Central memory CD4-positive, alpha-beta T cell (primary cell): ENCODE measurements at places on chromosomes 4 and X.

- no peak for DNase-seq
These were observed 85.5 kb downstream of the USP46 start for GRCh38 chr4:52573551-52573950.

DNA sequence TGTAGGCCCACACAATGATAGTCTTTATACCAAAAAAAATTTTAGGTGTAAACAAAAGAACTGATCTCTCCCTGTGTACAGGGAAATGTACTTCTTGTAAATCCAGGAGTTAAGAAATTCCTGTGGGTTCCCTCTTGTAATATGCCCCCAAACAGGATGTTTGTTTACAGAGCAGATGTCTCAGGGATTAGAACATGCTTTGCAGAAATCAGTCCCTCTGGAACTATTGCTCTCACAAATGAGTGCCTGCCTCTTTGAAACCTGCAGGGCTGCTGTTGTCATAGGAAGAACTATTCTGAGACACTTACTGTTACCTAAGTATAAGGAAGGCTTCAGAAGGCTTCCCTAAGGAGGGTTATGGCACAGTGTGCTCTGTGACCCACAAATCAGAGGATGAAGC lies 35.6 kb downstream of the PAK3 start:
- no peak for DNase-seq

GRCh38 chr4:23266401-23266800 lies 573.7 kb downstream of the GBA3 start:
- DNase-seq, result no peak

DNA sequence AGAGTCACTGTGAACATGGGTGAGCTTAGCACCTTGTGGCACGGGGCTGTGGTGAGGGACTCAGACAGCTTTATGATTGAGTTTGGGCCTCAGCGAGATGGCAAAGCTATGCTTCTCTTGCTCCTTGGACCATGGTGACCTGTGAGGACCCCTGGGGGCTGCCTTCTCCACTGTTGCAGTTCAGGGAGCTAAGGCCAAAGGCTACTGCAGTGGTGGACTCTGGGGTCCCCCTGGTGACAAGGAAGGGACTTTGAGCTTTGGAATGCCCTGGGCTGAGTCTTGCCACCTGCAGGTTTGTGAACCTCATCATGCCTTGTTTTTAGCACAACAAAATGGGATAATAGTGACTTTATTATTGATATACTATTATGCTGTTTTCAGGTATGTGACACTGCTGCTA lies 36.5 kb downstream of the TBL1X start:
- no peak for DNase-seq

DNA sequence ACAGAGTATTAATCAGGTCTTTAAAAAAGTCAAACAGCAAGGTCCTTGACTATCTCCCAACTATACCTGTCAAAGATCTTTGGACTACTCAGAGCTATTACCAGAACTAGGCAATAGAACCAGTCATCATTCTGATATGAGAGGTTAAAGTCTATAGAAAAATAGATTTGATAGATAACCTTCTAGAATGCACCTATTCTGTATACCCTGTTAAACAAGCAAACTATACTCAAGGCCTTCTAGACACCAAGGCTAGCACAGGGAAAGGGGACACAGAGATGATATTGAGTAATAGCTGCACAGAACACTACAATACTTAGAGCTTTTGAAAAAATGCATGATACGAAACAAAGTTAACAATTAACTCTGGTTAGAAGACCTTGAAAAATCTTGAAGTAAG lies 149.5 kb downstream of the NR3C2 start:
- no peak for DNase-seq

DNA sequence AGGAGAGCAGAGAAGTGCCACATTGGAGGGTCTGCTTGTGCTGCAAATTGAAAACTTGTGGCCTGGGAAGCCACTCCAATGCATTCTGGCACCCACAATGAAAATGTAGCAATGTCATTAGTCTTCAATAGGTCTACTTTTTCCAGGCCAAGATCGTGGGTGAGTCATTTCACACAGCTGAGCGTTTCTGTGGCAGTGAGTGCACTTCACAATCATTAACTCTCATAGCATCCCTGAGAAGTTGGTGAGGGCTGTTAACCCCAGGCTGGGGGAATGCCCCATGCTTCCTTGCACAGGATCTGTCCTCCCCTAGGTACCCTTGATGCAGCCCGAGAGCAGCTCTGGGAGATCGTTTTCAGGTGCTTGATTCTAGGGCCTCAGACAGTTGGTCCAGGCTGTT lies 196.8 kb upstream of the ATP6AP2 start:
- DNase-seq, result no peak

DNA sequence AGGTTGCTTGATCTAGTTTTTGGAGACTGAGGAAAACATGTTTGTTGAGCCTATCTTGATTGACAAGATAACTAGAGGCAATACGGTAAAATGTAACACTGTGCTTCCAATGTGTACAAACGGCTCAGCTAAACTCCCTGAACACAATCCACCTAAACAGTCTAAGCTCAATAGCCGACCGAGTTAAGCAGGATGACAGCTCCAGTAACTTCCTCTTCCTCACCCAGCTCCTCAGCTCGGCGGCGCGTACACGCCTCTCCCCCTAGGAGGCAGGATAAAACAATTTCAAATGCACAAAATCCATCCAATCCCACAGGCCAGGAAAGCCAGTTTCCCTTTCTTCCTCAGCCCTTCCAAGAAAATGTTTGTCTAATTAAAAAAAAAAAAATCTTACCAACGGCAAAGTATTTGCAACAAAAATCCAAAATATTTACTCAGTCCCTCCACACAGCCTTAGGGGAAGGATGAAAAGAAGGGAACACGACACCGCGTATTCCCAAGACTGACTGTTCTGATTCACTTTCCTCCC lies 1.0 kb downstream of the CNOT6L start:
- DNase-seq, result peak; percentile 45

- DNase-seq, result no peak
These were observed 248.3 kb downstream of the DHRSX start for GRCh38 chrX:2252331-2253065.

DNA sequence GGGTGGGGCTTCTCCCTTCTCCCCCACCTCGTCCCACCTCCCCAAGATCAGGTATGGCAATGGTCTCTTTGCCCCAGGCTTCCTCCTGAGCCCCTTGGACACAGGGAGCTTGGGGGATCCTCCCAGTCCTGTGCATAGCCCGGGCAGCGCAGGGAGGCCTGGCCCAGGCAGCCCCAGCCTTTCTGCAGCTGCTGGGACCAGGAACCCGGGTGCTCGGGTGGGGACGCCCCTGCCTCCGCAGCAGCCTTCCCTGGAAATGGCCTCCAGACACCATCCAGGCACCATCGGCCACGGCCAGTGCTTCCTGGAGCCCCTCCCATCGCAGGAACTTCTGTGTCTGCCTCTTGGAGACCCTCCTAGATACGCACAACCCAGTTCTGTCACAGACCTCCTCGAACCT lies 5.9 kb upstream of the MXD4 start:
- no peak for DNase-seq

DNA sequence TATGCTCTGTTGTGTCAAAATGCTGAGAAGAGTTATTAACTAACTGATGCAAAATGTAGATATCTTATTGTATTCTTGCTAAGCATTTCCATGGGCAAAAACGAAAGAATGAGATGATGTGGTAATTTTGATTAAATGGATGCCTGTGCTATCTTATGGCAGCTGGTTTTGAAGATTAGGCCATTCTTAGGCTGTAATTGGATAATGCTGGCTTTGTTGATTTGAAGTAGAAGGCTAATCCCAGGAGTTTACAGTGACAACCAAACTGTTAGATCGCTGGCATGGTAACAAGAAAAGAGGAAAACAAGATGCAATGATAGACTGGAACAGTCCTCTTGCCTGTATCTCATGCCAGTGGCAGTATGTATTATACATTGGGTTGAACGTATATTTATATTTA lies 74.1 kb upstream of the WDR44 start:
- DNase-seq, result no peak

- DNase-seq, result no peak
These were observed 91.0 kb downstream of the SHROOM4 start for GRCh38 chrX:50723006-50723405.

DNA sequence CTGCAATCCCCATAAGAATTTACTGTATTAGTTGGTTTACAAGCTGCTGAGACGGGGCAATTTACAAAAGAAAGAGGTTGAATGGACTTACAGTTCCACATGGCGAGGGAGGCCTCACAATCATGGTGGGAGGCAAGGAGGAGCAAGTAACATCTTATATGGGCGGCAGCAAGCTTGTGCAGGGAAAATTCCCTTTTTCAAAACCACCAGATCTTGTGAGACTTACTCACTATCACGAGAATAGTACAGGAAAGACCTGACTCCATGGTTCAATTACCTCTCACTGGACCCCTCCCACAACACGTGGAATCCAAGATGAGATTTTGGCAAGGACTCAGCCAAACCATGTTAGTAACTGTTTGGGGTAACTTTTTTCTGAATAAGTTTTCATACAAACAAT lies 1.8 kb upstream of the SPATA18 start:
- no peak for DNase-seq

DNA sequence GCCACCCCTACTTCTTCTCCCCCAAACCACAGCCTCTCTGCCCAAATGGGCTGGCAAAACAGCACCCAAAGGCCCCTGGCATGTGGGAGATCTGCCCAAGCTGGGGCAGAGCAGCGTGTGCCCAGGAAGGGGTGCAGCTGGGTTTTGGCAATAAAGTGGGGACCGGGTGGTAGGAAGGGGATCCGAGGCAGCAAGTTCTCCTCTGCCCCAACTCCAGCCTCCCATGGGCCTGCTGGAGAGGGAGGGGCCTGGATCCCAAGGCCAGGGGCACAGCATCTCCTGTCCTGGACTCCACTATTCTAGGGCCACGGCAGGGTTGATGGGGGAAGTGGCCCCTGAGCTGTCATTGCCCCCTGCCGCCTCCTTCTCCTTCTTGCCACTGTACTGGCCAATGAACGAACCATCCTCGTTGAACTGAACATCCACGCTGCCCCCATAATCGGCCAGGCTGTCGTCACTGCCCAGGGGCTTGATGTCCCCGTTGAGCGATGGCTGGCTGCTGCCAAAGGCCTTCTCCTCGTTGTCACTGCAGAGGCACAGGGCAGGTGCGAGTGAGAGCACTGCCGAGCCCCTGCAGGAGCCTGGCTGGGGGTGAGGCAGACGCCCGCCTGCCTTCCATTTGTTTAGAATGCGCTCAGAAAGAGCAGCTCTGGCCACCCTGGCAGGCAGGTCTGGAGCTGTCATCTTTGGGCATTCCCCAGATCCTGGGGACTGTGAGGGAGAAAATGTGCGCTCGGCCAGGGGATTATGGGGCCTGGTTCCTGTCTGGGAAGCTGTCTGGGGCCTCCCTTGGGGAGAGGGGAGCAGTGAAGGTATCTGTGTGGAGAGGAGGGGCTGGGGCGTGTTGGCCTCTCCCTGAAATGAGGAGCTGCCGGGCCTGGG lies 23.4 kb downstream of the L1CAM start:
- no peak for DNase-seq

DNA sequence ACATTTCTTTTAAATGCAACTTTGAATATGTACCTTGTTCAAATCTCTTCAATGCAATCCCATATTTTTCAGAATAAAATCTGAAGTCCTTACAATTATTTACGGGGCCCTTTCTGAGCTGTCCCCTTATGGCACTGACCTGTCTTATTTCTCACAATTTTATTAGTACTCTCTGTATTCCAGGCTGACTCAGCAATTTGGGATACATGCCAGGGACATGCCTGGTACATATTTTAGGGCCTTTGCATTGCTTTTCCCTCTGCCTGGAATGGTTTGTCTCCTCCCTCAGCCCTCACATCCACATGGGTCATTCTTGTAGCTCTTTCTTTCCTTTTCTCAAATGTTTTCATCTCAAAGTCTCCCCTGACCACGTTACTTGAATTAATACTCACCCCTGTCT lies 172.2 kb upstream of the TECRL start:
- DNase-seq, result no peak

DNA sequence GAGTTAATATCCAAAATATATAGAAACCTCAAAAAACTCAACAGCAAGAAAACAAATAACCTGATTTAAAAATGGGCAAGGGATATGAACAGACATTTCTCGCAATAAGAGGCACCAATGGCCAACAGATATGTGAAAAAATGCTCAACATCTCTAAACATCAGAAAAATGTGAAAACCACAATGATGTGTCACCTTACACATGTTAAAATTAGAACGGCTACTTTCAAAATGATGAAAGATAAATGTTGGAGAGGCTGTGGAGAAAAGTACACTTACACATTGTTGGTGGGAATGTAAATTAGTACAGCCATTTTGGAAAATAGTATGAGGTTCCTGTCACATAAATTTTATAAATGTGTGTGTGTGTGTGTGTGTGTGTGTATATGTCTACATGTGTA lies 731.3 kb downstream of the DMD start:
- no peak for DNase-seq

- DNase-seq, result no peak
These were observed 300.7 kb downstream of the NR3C2 start for GRCh38 chr4:148141501-148141900.

- no peak for DNase-seq
These were observed 805.4 kb upstream of the GALNTL6 start for GRCh38 chr4:171007618-171008390.
